SJSA1 (cell line): ENCODE measurements at places on chromosomes 2 and 18. TPM values are rescaled to one million over a fixed set of nuclear protein-coding genes. Genes with fewer than 3 reads are reported as not detected.

DNA sequence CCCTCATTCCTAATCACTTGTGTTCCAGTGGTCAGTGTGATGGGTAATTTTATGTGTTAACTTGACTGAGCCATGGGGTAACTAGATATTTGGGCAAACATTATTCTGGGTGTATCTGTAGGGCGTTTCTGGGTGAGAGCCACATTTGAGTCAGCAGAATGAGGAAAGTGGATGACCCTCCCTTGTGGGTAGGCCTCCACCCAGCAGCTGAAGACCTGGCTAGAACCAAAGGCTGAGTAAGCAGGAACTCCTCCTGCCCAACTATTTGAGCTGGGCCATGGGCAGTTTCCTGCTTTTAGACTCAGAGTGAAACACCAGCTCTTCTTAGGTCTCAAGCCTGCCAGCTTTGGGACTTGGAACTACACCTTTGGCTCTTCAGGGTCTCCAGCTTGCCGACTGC is 141.8 kb downstream of the ACKR3 start:
- no peaks in the 10 kb centered on the region for H3K27me3 ChIP-seq
- H3K27ac ChIP-seq = no peak overlapping the region; the same call in 1 of the 2 replicates
- no peak overlapping the region for H3K4me3 ChIP-seq
- no peak for DNase-seq

GRCh38 chr2:44296653-44297052 is 21.4 kb downstream of the SLC3A1 start:
- no peaks in the 10 kb centered on the region for H3K36me3 ChIP-seq
- H3K27me3 ChIP-seq = no peaks in the 10 kb centered on the region
- no peak overlapping the region for H3K4me3 ChIP-seq
- no peak for DNase-seq

DNA sequence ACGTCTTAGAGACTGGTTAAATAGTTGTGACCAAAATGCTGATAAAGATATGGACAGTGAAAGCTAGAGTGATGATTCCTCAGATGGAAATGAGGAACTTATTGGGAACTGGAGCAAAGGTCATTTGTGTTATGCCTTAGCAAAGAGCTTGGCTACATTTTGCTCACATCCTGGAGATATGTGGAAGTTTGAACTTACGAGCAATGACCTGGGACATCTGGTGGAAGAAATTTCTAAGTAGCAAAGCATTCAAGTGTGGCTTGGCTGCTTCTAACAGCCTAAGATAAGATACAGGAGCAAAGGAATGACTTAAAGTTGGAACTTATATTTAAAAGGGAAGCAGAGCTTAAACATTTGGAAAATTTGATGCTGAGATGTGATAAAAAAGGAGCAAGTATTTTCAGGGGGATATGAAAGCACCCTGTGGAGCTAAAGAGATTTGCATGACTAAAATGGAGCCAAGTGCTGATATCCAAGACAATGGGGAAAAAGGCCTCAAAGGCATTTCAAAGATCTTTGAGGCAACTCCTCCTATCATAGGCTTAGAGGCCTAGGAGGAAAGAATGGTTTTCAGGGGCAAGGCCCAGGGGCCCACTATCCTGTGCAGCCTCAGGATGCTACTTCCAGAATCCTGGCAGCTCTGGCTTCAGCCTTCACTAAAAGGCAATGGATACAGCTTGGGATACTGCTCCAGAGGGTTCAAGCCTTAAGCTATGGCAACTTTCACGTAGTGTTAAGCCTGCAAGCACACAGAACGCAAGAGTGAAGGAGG is 124.1 kb upstream of the KLHL14 start:
- no peak overlapping the region for H3K4me3 ChIP-seq
- no peak for DNase-seq
- no peaks in the 10 kb centered on the region for H3K36me3 ChIP-seq

DNA sequence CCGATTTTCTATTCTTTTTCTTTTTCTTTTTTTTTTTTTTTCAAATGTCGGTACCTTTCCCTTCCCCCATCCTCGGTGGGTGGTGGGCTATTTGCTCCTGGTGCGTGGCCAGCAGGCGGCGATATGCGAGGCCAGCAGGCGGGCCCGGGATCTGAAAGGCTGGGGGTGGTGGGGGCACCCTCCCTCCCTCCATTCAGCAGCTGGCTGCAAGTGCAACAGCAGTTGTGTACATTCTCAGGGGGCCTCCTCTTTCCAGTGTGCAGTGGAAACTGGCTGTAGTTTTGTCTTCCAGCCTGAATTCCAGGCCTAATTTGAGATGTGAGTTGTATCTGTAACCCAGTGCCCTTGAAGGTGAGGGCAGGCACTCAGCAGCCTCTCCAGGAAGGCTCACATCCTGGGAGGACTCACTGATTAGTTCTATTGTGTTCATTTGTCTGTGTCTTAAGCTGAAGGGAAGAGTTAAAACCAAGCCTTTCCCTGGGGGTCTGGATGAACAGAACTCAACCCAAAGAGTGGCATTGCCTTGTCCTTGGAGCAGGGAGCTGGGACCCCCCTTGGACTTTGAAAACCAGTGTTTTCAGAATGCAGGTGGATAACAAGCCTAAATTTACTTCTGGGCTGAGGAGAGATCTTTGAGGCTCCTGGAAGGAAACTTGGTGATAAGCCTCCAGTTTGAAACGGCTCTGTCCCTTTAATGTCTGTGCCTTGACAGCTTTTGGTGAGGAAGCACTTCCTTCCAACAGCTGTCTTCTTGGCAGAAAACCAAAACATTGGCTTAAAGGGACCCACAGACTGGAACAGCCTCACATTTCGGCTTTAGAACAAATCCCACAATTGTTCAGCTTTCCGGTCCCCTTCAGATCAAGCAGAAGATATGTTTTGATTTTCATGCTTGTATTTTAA is 3.3 kb downstream of the MYCN start:
- H3K36me3 ChIP-seq = 0 out of 2 replicates have a peak, but pooled peaks cover 4% of the 10 kb centered on the region
- DNase-seq = peak; percentile 55
- peaks cover 45% of the 10 kb centered on the region for H3K27me3 ChIP-seq
- peak overlapping the region; percentile 39 for H3K4me3 ChIP-seq
- H3K4me1 ChIP-seq = peaks cover 26% of the 10 kb centered on the region

DNA sequence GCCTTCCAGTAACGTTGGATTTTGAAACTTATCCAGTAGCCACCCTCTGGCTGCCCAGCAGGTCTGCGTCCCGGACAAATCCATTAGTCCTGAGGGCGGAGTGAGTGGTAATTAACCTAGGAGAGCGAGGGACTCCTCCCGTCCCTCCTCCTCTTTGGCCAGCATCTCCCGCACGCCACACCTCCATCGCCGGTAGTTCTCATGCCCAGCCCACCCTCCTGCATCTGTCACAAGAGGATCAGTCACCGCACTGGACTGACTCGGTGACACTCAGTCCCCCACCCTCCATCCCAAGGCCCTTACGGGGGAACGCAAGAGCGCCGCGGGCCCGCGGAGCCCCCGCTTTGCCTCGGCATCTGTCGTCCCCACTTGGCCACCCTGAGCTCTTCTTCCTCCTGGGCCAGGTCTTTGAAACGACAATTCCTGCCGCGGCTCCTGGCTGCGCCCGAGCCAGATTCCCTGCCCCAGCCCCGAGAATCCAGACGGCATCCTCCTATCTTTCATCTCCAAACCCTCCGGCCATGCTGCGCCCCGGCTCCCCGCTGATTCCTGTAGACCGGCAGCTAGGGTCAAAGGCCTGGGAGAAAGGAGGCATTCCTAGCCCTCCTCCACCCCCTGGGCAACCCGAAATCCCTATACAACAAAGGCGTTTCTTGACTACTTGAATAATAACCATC is 77.5 kb downstream of the EIF2AK3 start:
- H3K27me3 ChIP-seq = peaks cover 11% of the 10 kb centered on the region
- no peak overlapping the region for H3K27ac ChIP-seq
- no peaks in the 10 kb centered on the region for H3K4me1 ChIP-seq
- no peak for DNase-seq
- H3K36me3 ChIP-seq = no peaks in the 10 kb centered on the region

GRCh38 chr18:23263551-23264235 is 128.4 kb downstream of the CABLES1 start:
- H3K27ac ChIP-seq = no peak overlapping the region
- H3K4me1 ChIP-seq = peaks cover 21% of the 10 kb centered on the region
- DNase-seq = no peak
- no peak overlapping the region for H3K4me3 ChIP-seq
- no peaks in the 10 kb centered on the region for H3K36me3 ChIP-seq
- H3K27me3 ChIP-seq = no peaks in the 10 kb centered on the region

- H3K36me3 ChIP-seq = no peaks in the 10 kb centered on the region
- H3K27ac ChIP-seq = no peak overlapping the region
- H3K4me3 ChIP-seq = no peak overlapping the region
- no peak for DNase-seq
These were observed 30.9 kb upstream of the PGAP1 start for GRCh38 chr2:196957442-196957841.

DNA sequence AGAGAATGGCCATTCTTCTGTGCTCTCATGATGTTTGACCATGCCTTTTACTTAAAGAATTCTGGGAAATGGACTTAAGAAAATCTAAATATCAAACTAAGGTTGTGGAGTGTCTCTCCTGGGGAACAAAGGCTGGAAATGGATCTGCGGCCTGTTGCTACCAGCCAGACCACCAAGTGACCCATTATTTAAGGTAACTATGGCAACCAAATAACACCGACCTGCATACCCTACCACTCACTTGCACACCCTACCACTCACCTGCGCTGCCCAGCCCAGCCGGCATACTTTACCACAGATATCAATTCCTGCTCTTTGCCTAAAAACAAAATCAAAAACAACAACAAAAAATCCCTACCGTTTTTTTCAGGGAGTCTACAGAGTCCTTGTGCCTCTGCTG is 203.2 kb downstream of the NBAS start:
- no peak overlapping the region for H3K4me3 ChIP-seq
- H3K27me3 ChIP-seq = no peaks in the 10 kb centered on the region
- DNase-seq = no peak
- H3K36me3 ChIP-seq = peaks cover 4% of the 10 kb centered on the region
- H3K27ac ChIP-seq = no peak overlapping the region
- H3K4me1 ChIP-seq = peaks cover 13% of the 10 kb centered on the region

DNA sequence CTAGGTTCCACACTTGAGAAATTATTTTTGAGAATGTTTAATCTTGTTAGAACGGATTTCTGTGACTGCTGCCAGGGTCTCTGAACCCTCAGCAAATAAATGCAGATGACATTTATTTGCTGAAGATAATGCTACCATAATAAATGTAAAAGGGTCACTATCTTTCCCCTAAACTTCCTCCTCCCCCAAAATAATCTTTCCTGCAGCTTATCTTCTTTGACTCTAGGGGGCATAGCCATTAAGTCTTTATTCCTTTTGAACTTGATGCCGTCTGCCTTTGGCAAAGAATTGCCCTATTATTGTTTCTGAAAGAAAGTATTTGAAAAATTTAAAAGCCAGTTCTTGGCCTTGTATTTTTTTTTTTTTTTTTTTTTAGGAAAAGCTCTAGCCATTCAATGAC is 63.6 kb upstream of the ACSL3 start:
- no peak for DNase-seq
- H3K27ac ChIP-seq = no peak overlapping the region
- H3K36me3 ChIP-seq = no peaks in the 10 kb centered on the region
- H3K4me1 ChIP-seq = peaks cover 22% of the 10 kb centered on the region
- no peak overlapping the region for H3K4me3 ChIP-seq

BAZ2B gene
- total RNA-seq = 15.0 and 20.5 TPM in 2 replicates

RUFY4 gene
- not detected in 2 replicates for total RNA-seq
